ENCODE measurements at places on chromosomes 7 and 10.

DNA sequence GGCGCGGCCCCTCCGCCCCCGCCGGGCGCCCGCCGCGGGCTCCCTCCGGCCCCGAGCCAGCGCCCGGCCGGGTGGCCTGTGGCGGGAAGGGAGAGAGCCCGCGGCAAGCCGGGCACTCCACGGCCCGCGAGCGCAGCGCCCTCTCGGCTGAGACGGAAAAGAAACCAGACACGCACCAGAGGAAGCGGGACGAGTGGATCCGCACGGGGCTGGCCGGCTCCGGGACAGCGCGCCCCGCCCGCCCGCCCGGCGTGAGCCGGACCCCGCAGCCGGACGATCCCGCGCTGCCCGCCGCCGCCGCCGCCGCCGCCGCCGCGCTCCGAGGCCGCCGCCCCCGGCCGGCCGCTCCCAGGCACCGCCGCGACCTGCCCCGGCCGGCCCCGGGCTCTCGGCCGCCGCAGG, 300 bp downstream of the ARHGAP21 start:
- no peak for DNase-seq

GRCh38 chr7:28456044-28456443, 43.7 kb downstream of the CREB5 start:
- no peak for DNase-seq

DNA sequence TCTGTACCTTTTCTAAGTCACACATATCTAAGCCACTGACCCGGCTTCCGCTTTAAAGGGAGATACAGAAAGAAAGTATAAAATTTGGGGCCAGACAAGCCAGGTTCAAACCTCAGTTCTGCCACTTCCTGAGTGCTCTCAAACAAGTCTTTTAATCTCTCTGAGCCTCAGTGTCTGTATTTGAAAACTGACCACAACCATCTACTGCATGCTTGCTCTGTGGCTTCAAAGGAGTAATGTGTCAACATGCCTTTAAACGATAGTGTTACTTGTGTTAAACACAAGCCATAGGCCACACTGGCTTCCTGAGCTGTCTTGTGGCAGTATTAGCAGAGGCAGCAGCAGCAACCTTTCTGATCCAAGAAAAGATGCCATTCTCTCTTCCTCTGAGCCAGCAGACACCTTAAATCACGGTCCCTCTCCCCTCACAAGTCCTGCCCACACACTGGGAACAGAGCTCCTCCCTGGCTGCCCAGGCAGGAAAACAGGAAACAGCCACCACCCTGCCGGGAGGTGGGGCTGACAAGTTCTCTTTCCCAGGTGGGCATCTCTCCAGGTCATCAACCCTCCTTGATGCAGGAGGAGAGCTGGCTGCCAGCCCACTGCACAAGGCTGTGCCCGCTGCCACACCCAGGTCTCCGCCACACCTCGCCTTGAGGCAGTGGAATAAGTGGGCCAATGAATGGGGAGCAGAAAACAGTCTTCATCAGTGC, 10.7 kb downstream of the HIP1 start:
- DNase-seq: no peak

- no peak for DNase-seq
Observed at GRCh38 chr10:22435650-22436049, 90.4 kb downstream of the SPAG6 start.

DNA sequence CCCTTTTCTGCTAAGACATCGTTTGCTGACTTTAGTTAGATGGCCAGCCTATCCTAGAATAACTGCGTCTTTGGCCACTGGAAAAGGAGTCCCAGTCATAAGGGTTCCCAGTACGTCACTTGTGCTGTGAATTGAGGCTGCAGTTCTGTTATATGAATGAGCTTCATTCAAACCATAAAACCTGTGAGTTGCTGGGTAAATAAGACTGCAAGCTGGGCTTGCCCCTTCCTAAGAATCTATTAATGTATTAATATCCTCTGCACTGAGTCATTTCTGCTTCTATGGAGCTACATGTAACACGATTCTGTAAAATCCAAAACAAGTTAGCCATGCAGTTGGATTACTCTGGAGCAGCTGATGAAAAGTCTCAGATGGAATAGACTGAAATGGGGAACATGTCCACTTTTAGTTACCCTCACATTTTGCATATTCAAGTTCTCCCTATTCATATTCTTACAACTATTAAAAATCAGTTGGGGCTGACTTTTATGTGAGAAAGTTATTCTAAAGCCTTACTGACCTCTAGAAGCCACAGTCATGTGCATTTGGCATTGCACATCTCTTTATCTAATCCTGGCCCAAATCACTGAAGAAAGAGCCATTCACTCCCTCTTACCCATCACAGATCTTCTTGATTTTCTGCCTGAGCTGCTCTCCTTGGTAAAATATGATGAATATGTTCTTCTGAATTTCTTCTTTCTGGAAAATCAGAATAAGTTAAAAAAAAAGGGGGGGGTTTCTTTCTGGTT, 41.8 kb upstream of the TMEM213 start:
- no peak for DNase-seq

DNA sequence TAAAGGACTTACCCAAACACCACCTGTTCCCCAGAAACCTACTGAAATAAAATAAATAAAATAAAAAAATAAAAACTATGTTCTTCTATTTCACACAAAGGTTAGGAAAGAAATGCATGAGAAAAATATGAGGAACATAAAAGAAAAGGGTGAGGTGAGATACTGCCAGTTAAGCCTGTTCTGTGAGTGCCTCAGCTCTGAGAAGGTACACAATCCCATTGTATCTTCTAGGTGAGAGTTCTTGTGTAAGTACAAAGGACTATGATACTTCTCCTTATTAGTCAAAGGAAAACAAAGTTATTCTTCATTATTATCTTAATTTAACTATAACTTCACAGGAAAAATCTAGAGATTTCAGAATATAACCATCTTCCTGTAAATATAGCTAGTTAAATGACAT, 86.0 kb downstream of the ATE1 start:
- no peak for DNase-seq

- no peak for DNase-seq
Observed at GRCh38 chr7:120993553-120994191, 5.2 kb downstream of the CPED1 start.

DNA sequence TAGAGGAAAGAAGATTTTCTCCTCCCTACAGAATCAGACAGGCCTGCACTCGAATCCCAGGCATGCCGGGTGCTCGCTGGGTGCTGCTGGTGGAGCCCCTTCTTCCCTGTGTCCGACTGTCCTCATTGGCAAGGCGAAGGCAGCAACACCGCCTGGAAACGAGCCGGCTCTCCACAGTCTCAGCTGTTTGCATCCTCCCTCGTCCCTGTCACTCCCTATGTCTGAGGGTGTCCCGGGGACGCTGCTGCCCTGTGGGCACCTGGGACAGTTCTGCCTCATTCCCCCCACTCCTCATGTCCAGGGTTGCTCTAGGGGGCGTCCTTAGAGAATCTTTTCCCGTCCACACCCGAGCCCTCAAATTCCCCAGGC, 31.6 kb upstream of the TMEM72 start:
- DNase-seq: no peak

- DNase-seq: no peak
Observed at GRCh38 chr10:91800182-91800581, 2.0 kb downstream of the TNKS2 start.

DNA sequence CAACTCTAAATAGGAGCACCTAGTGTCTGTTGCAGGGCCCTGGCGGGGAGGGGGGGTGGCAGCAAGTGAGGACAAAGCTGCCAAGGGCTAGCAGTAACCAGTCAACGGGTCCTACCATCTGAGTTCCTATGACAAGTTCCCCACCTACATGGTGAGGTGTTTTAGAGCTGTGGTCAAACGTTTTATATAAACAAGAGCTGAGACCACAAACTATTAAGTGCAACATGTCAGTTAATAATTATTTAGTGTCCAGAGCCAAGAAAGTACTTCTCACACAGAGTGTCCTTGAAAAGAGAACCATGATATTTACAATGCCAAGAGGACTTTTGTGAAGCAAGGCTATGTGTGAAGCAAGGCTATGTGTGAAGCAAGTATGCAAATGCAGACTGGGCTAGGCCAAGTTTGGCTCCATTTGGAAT, 434.7 kb downstream of the TNS3 start:
- DNase-seq: no peak

DNA sequence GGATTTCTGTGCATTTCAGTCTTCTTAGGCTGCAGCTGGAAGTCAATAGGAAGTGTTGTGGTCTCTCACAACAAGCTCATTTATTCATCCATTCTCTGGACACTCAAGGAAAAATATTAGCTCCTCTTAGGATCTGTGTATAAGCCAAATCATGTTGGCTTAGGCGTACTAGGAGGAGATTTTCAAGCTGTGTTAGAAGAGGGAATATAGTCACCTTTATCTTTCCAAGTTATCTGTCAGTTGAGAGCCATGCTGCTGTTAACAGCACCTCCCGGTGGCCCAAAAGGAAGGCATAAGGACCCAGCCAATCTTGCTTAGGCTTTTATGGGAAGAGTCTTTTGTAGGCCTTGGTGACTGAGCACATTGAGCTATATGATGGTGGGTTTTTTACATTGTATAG, 220.0 kb downstream of the LRMDA start:
- peak; percentile 13 for DNase-seq

- no peak for DNase-seq
Observed at GRCh38 chr7:37430171-37430570, 18.5 kb downstream of the ELMO1 start.

DNA sequence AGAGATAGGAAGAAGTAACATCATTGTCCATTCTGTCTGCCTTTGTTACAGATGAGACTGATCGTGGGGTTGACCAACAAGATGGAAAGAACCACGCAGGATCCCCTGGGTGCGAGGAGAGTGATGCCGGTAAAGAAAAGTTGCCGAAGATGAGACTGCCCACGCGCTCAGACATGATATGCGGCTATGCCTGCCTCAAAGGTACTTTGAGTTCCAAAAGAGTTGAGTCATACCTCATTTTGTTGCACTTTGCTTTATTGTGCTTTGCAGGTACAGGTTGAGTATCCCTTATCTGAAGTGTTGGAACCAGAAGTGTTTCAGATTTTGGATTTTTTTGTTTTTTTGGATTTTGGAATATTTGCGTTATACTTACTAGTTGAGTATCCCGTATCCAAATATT, 12.2 kb upstream of the CLCN1 start:
- no peak for DNase-seq

DNA sequence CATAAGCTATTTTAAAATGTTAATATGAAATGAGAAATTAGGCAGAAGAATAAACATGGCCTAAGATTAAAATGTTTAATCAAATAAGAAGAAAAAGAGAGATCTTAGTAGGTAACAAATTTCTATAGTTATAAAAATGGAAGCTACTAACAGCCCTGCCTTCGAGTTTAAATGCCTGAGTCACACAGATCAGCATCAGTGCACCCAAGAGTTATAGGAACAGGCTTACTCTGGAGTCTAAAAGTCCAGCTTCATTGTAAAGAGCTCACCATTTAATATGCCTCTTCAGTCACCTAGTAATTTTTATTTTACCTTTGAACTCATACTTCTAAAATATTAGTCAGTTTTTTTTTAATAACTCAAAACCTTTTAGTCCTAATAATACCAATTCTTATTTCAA, 52.6 kb downstream of the BRI3 start:
- DNase-seq: no peak

DNA sequence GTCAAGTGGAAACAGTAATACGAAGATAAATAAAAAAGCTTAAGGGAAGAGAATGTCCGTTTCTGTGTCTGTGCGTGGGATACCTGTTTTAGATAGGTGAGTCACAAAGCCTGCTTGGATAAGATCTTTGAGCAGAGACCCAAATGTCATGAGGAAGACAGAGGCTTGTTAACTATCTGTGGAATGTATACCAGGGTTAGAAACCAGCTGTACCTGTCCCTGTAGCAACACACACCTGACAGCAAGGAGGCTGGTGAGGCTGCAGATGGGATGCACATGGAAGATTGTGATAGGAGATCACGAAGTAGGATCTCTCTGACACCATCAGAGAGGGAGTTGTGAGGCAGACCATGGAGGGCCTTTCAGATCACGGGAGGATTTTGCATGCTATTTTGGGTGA, 105.3 kb downstream of the ARHGAP21 start:
- DNase-seq: no peak

DNA sequence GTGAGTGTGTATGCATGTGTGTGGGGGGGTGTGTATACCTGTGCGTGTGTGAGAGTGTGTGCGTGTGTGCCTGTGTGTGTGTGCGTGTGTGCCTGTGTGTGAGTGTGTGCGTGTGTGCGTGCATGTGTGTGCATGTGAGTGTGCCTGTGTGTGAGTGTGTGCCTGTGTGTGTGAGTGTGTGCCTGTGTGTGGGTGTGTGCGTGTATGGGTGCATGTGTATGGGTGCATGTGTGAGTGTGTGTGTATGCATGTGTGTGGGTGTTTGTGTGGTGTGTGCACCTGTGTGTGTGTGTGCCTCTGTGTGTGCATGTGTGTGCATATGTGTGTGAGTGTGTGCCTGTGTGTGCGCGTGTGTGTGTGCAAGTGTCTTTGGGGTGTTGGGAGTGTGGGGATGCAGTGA, 6.4 kb downstream of the ANTXRL start:
- DNase-seq: no peak

DNA sequence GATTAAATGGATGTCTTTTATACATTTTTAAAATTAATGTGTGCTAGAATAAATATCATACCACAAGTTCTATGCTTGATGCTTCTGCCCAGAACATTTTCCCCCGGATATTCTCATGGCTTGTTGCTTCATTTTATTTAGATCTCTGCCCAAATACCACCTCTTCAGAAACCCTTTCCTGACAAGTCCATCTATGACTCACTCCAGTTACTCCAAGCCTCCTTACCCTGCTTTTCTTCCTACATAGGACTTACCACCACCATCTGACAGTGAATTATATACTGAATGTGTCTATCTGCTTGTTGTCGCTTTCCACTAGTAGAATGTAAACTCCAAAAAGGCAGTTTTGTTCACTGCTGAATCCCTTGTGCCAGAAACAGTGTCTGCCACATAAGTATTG, 19.1 kb upstream of the ERVW-1 start:
- no peak for DNase-seq

DNA sequence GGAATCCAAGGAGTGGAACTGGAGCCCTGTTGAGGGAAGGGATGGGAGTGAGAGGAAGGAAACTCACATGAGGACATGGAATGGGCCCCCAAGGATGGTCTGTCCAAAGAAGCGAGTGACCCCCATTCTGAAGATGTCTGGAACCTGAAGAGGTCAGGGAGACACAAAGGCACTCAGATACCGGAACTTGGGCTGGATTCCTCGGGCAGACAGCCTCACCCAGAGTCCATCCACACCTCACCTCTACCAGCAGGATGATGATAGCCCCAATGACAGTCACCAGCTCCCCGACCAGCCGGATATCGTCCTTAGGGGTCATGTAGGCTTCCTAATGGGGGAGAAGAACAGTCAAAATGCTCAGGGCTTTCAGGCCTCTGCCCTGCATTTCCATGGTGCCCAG, 10.7 kb downstream of the TRPV6 start:
- DNase-seq: no peak

- no peak for DNase-seq
Observed at GRCh38 chr7:47978790-47979144, 648 bp downstream of the HUS1 start.

- peak; percentile 6 for DNase-seq
Observed at GRCh38 chr7:82598958-82599357, 155.4 kb upstream of the CACNA2D1 start.

- DNase-seq: no peak
Observed at GRCh38 chr7:107267138-107267537, 98.3 kb downstream of the HBP1 start.

- no peak for DNase-seq
Observed at GRCh38 chr7:155255071-155255470, 42.6 kb upstream of the INSIG1 start.
